ENCODE measurements at places on chromosomes 12 and 14.

DNA sequence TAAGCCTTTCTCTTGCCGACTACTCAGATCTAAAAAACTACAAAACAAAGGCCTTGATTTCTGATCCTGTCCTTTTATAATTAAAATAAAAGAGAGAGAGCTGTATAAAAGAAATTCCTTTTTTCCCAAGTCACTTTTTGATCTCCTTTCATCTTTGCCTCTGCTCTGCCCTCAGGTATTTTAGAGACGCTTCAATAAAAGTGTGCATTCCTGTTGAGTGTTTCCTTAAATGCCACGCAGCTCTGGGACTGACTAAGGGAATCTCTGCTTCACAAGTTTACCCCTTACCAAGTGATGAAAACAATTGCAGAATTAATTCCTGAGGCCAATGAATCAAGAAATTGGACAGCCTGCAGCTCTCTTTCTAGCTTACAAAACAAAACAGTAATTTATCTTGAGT is 1109.8 kb downstream of the TMTC2 start:
- DNase-seq, result no peak

DNA sequence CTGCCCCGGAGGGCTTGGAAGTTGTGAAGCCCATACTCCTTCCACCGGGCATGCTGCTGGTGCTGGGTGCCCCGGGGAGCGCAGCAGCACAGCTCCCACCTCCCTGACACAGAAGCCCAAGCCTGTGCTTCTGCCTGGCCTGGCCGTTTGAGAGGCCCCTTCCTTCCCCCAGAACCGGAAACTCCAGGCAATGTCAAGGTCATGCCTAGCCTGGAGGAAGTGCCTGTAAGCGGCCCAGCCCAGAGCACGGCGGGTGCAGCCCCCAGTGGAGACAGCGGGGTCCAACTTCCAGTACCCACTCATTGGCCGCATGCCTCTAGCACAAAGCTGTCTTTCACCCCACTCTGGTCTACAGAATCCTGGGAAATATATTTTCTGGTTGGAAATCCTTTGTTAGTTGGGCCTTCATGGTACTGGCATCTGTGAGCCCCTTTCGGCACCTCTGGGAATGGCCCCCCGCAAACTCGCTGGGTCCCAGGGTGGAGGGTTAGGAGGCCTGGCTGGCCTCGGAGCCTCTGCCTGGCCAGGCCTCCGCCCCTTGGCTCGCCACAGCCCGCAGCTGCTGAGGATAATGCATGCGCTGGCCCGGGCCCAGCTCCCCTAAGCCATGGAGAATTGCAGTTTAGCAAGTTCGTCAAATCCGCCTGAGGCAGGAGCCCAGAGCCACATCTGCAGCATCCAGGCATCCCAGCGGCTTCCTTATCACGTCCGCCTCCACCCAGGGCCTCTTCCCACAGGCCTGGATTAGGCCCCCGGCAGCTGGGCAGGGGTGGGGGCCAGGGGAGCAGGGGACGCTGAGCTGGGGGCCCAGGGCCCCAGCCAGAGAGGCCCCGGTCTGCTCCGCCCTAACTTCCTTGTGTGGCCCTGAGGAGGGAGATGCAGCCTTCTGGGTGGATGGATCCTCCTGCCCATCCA is 48.9 kb upstream of the DLK1 start:
- DNase-seq, result peak; percentile 79

DNA sequence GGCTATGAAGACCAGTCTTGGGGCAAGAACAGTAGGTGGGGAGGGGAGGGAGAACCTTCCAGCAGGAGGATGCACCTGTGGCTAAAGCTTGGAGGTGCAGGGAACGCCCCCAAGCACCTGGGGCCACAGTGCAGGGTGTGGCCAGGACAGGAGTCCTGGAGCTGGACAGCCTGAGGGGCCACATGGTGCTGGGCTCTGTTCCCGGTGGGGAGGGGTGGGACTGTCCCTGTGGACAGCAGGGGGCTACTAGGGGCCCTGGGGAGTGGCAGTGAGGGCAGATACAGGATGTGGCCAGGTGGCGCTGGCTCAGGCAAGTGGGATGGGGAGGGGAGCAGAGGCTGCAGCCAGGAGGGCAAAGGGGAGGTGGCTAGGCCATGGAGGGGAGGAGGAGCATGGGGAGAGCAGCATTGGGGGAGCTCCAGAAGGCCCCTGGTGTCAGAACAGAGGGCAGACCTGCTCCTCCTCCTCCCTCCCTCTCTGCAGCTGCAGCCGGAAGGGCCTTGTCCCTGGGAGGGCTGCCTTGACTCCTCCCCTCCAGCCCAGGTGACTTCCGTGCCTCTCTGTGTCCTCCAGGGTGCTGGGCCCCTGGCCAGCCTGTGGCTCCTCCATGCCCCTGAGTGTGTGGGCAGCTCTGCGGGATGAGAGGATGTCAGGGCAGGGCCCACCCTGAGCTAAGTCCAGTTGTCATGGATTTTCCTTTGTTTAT is 68.4 kb upstream of the DLK1 start:
- no peak for DNase-seq

DNA sequence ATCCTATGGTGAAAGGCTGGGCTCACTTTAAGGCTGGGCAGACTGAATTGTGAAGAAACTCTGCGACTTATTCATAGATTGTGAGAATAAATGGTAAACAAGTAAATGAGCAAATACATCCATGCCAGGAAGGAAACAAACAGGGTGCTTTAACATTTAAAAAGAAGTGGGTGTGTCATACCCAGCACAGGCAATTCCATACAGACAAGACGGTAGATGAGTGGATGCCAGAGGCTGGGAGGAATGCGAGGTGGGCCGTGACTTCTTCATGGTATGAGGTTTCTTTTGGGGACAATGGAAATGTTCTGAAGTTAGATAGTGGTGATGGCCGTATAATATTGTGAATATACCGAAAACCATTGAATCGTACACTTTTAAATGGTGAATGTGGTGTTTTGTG is 49.8 kb upstream of the CDKN3 start:
- DNase-seq, result no peak

GRCh38 chr12:50659260-50659659 is 104.6 kb upstream of the ATF1 start:
- no peak for DNase-seq

DNA sequence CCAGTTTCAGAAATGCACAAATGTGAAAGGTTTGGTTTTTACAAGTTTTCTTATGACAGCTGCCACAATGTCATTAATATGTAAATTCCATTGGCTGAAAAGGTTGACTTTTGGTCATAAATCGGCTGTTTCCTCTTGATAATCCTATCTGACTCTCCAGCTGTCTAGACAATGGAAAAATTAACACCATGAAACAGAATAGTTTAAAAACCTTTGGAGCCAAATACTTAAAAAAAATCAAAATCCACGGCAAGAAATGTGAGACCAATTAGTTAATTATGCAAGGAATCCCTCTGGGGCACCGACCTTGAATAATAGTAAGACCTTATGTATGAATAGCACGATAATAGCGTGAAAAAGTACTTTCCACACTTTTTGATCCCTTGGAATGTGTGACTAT is 138.0 kb downstream of the ZNF664 start:
- no peak for DNase-seq
